DND-41 (cell line): ENCODE measurements at places on chromosomes 5 and 9.

GRCh38 chr9:14063756-14064155 is 250.2 kb downstream of the NFIB start:
- H3K27ac ChIP-seq, result no peak overlapping the region
- DNase-seq, result no peak
- no peaks in the 10 kb centered on the region for H3K27me3 ChIP-seq
- H3K4me3 ChIP-seq, result no peak overlapping the region

DNA sequence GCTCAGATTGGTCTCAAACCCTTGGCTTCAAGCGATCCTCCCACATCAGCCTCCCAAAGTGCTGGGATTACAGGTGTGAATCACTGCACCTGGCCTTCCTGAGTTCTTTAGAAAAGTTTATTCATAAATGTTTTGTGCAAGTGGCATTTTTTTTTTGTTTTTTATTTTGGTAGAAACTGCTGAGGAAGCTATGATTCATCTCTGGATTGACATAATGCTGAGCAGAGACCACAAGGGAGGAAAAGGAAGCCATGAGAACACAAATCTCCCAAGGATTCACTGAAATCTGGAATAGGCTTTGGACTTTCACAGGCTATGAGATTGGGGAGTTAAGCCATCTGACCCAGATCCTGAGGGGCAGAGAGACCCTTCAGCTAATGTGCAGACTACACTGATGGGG is 3.4 kb upstream of the SLC46A2 start:
- H3K27ac ChIP-seq, result no peak overlapping the region
- H3K4me1 ChIP-seq, result no peaks in the 10 kb centered on the region
- no peak overlapping the region for H3K4me3 ChIP-seq
- no peaks in the 10 kb centered on the region for H3K36me3 ChIP-seq
- no peak for DNase-seq
- no peaks in the 10 kb centered on the region for H3K27me3 ChIP-seq

GRCh38 chr5:143355710-143356109 is 47.8 kb downstream of the NR3C1 start:
- no peak overlapping the region for H3K27ac ChIP-seq
- H3K4me3 ChIP-seq, result no peak overlapping the region
- H3K27me3 ChIP-seq, result no peaks in the 10 kb centered on the region

DNA sequence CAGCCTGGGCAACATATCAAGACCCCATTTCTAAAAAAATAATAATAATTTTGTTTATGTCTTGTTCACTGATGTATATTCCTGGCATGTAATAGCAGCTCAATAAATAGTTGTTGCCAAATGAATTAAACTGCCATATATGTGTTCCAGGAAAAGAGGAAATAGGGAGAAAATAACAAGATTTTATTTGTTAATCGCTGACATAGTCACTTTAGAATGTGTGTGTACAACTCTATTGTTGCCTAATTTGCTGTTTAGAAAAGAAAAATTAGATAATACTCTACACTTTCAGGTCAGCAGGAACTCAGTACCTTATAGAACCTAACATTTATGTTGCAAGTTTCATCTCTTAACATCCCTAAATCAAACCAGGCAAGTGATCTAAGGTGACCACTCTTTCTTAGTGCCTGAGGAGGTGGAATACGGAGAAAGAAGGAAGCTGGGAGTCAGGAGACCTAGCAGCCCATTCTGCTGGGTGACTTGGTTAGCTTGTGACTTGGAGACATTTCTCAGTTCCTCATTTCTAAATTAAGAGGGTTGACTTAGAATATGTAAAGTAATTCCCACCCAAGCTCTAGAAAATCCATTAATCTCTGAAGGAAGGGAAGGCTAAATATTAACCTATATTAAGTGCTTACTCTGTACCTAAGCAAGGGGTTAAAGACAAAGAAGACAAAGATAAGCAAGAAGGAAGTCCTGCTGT is 110.3 kb upstream of the IQGAP2 start:
- H3K4me3 ChIP-seq, result no peak overlapping the region
- no peaks in the 10 kb centered on the region for H3K4me1 ChIP-seq
- no peaks in the 10 kb centered on the region for H3K36me3 ChIP-seq
- no peak for DNase-seq
- no peaks in the 10 kb centered on the region for H3K27me3 ChIP-seq
- H3K27ac ChIP-seq, result no peak overlapping the region

DNA sequence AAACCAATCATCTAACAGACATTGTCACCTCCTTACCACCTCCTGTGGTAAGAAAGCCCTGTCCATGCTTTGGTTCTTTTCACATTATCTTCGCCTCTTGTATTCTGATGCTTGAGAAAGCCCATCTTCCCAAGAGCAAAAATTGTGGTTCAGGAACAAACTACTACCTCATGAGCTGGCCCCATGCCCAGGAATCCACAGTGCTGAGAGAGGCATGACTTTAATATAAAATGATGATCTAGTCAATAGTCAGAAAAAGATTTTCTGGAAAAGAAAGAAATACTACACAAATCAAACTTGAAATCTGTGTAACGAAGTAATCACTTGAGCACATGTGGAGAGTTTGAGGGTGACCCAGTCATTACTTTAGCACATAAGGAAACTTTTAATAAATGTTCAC is 94.7 kb downstream of the FGF10 start:
- H3K27me3 ChIP-seq, result no peaks in the 10 kb centered on the region
- no peak for DNase-seq
- no peak overlapping the region for H3K27ac ChIP-seq
- H3K36me3 ChIP-seq, result no peaks in the 10 kb centered on the region
- no peak overlapping the region for H3K4me3 ChIP-seq
- H3K4me1 ChIP-seq, result no peaks in the 10 kb centered on the region

GRCh38 chr9:117546894-117547678 is 132.2 kb upstream of the ASTN2 start:
- H3K27ac ChIP-seq, result no peak overlapping the region
- H3K4me3 ChIP-seq, result no peak overlapping the region
- DNase-seq, result no peak
- no peaks in the 10 kb centered on the region for H3K27me3 ChIP-seq

GRCh38 chr9:87620731-87621322 is 105.1 kb upstream of the CTSL start:
- H3K27me3 ChIP-seq, result no peaks in the 10 kb centered on the region
- H3K4me1 ChIP-seq, result no peaks in the 10 kb centered on the region
- DNase-seq, result no peak
- no peak overlapping the region for H3K27ac ChIP-seq
